ENCODE measurements at places on chromosomes 5 and 9.

DNA sequence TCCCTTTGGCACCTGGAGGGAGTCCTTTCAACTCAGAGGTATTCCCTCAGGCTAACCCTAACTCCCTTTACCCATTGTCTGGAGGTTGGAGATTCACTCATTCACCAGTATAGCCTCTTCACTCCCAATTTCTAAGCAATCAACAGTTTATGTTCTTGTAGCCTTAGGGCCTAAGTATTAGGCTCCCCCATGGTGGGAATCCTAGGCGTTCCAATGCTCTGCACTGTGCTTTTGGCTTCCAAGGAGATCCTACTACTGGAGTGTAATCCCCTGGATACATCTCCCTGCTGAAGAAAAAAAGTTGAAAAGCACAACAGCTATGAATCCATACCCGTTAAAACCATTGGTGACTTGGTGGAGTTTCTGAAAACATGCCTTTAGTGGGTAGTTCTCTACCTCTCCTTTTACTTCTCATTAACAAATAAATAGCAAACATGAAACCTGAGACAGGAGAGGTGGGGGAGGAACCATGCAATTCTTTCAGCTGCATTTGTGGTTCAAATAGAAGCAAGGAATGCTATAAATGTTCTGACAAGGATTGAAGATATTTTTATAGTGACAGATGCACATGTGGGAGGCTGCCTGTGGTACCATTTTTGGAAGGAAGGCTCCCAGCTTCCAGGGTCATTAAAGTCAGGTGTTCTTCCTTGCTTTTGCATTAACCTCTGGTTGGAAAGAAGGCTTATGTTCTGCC lies 397.1 kb downstream of the DMAC1 start:
- no peak for DNase-seq

- DNase-seq: no peak
These were observed 13.0 kb downstream of the CXXC5 start for GRCh38 chr5:139660923-139661814.

DNA sequence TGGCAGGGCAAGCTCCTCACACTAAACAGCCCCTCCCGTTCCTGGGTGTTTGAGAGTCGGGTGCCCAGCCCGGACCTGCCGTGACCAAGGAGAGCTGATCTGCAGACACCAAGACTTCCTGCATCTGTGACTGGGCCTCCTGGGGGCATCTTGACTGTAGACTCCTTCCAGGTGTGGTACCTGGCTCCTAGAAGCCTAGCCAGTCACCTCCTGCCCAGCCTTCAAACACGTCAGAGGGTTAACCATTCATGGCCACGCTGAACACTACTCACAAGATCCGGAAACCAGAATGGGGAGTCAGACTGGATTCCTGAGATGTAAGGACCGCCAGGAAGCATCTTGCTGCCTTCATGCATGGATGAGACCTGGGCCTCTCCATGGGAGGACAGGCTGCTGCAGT lies 3.7 kb upstream of the LCN2 start:
- DNase-seq: no peak

DNA sequence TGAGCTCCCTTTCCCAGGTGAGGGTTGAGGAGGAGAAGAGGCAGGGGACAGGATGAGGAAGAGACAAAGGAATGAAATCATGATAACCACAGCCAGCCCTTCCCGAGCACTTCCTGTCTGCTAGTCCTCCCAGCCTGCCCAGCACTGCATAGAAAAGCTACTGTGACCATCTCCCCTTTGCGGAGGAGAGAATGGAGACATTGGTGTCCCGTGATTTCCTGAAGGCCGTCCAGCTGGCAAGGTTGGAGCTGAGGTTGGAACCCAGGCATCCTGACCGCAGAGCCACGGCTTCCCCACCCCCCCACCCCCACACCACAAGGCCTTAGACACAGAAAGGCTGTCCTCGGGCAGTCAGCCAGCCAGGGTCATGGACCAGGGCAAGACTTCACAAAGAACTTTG lies 131.1 kb upstream of the ICE1 start:
- no peak for DNase-seq

Data from stimulated activated CD8-positive, alpha-beta memory T cell treated with anti-CD3 and anti-CD28 coated beads, Interleukin-7, amount 100 ng/mL, for 24 hours (primary cell).